ENCODE measurements at places on chromosomes 1 and 21.

DNA sequence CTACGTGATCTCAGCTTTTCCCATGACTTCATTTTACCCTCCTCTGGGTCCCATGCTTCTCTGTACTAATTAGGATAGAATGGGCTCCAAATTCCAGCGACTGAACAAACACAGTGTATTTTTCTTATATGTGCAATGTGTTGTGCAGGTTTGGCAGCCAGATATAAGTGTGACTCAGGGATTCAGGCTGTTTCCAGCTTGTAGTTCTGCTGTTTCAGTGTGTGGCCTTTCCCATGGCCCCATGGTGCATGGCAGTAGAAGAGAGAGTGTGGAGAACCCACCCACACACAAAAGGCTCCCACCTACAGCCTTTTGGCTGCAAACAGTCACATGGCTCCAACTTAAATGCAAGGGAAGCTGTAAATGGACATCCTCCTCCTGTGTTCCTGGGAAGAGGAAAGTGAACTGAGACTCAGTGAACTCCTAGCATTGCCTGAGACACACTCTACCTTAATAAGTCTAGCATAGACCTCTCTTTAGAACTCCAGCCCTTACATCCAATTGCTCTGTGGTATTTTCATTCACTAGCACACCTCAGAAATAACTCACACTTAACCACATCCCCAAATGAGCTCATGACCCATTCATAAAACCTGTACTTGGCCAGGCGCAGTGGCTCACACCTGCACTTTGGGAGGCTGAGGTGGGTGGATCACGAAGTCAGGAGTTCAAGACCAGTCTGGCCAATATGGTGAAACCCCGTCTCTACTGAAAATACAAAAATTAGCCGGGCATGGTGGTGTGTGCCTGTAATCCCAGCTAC, 58.7 kb downstream of the KIAA0040 start:
- no peak for DNase-seq

GRCh38 chr1:41738475-41738874, 180.2 kb downstream of the HIVEP3 start:
- no peak for DNase-seq

GRCh38 chr1:220157738-220158137, 63.8 kb downstream of the IARS2 start:
- no peak for DNase-seq

- no peak for DNase-seq
These were observed 24.4 kb downstream of the LRRC71 start for GRCh38 chr1:156944848-156945247.

DNA sequence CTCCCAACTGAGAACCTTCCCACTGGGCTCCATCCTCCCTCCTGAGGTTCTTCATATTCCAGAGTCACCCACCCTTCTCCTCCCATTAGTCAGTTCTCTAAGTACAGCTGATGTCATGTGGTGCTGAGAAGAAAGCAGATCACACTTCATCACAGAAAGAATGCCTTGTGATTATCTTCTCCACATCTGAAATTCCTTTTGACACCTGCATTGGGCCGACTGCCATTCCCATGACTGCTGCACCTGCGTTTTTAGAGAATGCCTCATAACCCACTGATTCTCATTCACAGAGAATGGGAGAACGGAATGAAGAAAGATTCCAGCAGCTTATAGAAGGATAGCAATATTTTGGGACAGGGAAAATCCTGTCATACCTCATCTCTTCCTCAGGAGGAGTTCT, 14.3 kb downstream of the LEPR start:
- DNase-seq, result no peak

Measured in iPS-NIHi11 (cell line).